Ascending aorta (tissue), 2 donors: ENCODE measurements at places on chromosomes 13 and 19.
A peak's percentile ranks its signal among the peaks of the same experiment; 100 is the strongest.

DNA sequence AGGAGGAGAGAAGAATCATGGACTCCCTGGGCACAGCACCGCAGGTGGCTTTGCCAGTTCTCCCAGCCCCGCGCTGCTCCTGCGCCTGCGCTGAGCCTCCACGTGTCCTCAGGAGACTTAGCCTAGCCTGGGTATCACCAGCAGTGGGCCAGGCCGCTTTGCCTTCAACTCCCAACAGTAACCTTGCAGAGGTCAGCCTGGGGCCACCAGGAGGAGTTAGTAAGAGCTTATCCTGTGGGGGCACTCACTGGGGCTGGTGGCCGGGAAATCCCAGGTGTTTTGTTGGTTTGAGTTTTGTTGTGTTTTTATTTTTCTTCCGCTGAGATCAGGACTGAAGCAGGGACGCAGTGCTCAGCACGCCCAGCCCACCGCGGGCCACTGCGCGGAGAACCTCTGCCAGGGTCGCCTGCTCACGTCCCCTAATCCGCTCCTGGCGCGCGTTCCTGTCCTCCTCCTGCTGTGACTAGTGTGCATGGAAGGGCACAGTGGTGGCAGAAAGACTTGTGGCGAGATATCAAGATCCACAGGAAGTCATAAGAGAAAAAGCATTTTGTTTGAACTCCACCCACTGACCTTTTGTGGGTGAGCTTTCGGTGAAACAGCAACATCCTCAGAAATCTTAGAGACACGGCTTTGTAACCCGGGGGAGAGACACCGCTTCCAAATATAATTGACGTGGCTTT, 207.4 kb upstream of the RFC3 start:
- DNase-seq = peak; percentile 84

- no peak for DNase-seq
Observed at GRCh38 chr19:54548806-54549205, 24.8 kb upstream of the LILRA2 start.

DNA sequence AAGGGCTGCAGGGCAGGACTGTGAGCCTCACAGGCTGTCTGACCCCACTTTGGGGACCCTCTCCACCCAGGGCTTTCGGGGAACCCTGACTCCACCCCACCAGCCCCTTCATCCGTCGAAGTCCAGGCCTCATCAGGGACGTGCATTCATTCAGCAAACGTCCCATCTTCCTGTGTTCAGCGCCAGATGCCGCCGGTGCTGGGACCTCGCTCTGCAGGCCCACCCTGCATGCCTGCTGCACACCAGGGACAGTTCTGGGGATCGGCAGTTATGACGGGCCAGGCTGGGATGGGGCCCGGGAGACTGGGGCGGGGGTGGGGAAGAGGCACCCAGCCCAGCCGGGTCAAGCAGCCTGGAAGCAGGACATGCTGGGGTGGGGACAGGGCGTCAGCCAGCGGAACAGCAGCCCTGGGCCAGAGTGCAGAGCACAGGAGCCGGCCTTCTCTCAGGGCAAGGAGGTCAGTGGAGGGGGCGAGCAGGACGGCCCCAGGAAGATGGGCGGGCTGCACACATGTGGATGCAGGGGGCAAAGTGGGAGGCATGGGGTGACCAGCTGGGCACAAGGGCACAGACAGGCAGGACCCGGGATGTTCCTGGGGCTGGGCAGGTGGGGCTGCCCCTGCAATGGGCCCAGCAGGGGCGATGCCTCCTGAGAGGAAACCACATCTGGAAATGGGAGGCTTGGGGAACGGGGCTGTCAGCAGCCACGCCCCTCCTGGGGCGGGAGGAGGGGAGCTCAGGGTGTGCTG, 5.1 kb downstream of the GAMT start:
- no peak for DNase-seq

- no peak for DNase-seq
Observed at GRCh38 chr13:24286624-24287023, 22.8 kb upstream of the C1QTNF9 start.

- no peak for DNase-seq
Observed at GRCh38 chr19:44603201-44603945, 10.0 kb upstream of the IGSF23 start.

- DNase-seq = no peak
Observed at GRCh38 chr19:10809651-10810285, 26.2 kb downstream of the TMED1 start.

GRCh38 chr19:46303322-46303690, 6.5 kb downstream of the HIF3A start:
- no peak for DNase-seq

DNA sequence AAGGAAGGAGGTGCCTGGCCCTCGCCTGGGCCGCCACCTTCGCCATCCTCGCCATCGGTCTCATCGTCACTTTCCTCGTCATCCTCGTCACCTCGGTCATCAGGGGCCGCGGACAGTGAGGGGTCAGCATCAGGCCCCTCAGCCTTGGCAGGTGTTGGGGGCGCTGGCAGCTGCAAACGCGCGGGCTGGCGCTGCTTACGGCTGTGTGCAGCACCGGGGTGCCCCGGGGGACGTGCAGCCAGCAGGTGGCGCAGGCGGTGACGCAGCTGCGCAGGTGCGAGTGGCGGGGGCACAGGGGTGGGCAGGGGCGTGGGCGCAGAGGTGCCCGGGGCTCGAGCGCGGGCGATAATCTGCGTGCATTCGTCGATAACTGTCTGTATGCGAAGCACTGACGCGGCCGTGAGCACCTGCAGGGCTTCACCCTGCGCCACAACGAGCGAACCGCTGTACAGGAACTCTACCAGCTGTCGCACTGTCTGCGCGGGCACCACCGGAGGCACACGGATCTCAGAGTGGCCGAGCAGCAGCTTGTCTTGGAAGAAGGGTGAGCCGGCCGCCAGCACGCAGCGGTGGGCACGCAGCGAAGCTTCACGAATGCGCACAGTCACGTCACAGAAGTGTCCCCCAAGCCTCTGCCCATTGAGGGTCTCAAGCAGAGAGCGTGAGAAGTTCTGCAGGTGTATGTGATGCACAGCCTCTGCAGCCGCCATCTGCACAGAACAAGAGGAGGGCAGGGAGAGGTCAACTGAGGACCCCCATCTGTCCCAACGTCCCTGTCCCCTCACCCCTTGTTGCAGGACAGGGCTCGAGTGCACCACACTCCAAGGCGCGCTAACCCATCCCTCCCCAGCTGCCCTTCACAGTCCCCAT, 2.4 kb downstream of the ZBTB45 start:
- no peak for DNase-seq

- no peak for DNase-seq
Observed at GRCh38 chr13:110227864-110228643, 78.9 kb downstream of the COL4A1 start.

GRCh38 chr19:2231621-2232221, 4.4 kb downstream of the PLEKHJ1 start:
- DNase-seq = no peak

- DNase-seq = no peak
Observed at GRCh38 chr19:15109768-15110417, 2.7 kb downstream of the SYDE1 start.

- no peak for DNase-seq
Observed at GRCh38 chr19:40702337-40703012, 12.0 kb upstream of the NUMBL start.

DNA sequence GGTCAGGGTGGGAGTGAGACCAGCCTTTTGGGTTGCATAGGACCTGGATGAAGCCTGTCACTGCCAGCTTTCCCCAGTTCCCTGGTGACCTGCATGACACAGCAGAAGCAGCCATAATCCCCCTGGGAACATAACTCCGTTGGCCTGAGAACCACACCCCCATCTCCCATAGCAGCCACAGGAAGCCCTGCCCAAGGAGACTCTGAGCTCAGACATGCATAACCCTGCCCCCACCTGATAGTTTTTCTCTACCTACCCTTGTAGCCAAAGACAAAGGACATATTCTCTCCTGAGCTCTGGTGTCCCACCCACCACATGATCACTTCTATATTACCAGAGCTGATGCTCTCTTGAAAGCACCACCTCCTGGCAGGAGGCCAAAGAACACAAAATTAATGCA, 413.5 kb upstream of the HTR2A start:
- DNase-seq = no peak

DNA sequence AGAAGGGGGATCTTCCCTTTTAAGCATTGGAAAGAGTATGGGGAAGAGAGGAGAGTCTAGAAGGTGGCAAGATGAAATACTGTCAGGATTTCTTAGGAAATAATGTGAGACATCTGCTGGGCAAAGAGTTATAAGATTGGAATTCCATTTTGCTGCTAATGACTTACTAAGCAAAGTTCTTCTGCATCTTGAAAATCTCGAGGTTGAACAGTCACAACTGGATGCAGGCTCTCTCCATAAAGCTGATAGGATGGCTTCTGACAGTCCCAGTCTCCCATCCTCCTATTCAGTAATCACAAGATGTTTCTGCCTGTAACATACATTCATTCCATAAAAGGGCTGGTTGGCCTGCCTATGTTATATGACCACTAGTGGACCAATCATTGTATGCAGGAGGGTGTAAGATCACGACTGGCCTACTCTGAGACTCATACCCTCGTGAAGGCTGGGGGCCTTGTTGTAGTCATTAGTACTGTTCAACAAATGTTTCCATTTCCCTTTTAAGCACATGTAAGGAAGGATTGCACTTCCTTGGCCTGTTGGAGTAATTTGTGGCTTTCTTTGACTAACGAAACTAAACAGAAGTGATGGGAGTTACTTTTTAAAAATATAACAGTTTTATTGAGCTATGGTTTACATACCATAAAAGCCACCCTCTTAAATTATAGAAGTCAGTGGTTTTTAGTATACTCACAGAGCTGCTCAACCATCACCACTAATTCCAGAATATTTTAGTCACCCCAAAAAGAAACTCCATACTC, 45.0 kb upstream of the TDRD3 start:
- no peak for DNase-seq

- DNase-seq = no peak
Observed at GRCh38 chr19:52170863-52171320, 529 bp downstream of the ZNF836 start.

GRCh38 chr13:44140146-44140545, 233.5 kb upstream of the SERP2 start:
- DNase-seq = no peak

- DNase-seq = no peak
Observed at GRCh38 chr13:44331446-44331845, 42.2 kb upstream of the SERP2 start.

DNA sequence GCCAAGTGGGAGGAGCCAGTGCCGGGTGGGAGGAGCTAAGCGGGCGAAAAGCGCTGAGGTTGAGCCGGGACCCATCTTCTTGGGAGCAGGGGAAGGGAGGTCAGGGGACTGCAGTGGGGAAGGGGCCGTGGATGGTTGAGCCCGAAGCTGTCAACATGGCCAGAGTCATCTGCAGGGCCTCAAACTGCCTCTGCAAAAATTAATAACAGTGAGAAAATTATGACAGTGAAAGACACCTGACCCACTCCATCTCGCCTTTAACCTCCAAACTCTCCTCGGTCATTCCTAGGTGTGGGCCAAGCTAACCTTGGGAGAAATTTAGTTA, 30.1 kb downstream of the ZNF557 start:
- DNase-seq = no peak

- no peak for DNase-seq
Observed at GRCh38 chr19:13972368-13973155, 20.3 kb downstream of the DCAF15 start.

- DNase-seq = no peak
Observed at GRCh38 chr13:107678075-107678689, 537.2 kb downstream of the LIG4 start.

DNA sequence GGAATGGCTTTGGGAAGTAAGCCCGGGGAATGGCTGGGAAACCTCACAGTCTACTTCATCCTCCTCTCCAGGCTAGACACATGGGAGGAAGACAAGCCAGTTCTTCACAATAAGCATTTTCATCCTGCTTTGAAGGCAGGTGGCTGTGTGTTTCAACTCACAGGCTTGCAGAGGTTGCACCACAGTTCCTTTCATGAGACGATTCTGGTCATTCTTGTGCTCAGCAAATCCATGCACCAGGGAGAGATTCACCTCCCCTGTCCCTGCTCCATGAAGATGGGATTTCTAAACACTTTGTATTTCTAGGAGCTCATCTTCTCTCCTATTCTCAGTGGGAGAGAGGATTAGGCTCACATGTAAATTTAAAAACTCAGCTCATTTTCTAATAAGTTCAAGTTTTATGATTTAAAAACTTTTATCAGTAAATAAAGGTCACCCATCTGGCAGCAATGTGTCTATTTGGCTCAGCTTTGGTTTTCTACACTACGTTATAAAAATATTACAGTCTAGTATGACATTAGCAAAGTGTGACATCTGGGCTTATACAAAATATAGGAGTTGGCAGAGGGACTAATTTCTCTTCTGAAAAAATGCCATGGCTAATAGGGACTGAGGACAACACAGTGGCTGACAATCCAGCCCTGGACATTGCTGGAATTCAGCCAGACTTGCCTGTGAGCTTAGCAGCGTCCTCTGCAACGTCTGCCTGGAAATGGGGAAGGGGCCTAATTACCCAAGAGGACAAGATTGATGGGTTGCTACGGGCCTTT, 283.2 kb upstream of the SLC10A2 start:
- DNase-seq = no peak

GRCh38 chr13:38415233-38415632, 65.6 kb downstream of the UFM1 start:
- no peak for DNase-seq

DNA sequence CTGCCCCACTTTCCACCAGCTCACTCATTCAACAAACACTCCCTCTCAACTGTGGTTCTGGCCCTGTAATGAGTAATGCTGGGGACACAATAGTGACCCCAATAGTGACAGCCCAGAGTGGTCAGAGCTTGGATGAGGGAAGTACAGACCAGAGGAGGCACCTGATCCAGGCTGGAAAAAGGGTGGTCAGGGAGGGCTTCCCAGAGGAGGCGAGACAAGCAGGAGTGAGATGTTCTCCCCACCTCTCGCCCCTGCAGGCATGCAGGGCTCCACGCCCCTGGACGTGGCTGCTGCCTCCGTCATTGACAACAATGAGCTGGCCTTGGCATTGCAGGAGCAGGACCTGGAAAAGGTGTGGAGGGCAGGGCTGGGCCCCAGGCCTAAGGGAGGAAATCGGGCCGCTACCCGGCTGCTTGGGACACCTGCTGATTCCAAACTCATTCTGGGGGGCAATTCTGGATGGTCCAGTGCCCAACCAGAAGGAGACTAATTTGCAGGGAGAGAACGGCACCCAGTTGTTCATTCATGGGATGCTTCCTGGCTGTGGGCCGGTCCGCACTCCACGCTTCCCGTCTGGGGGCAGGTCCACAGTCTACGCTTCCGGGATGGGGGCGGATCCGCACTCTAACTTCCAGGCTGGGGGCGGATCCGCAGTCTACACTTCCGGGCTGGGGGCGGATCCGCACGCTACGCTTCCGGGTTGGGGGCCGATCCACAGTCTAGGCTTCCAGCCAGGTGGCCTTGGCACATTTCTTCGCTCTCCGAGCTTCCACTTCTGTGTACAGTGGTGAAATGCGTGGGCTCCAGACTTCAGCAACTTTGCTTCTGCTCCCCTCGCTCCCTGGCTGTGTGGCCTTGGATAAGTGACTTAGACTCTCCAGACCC, 63.4 kb downstream of the RYR1 start:
- DNase-seq = no peak
